A549 (cell line): ENCODE measurements at places on chromosomes 2 and 18.

DNA sequence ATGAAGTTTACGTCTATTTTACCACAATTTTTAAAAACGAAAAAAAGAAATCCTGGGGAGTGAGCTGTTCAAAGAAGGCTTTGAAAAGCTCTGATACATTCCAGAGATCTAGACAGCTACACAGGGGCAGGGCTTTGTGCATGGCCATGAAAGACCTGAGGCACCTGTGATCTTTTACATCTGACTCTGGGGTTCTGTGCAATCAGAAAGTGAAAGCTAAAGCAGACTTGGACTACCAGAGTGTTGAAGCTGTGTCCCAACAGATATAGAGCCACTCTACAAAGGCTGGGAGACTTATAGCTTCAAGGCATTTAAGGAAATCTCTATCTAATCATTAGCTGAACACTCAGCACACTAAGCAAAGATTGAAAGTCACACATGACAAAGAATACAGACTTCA is 34.1 kb downstream of the PARD6G start:
- DNase-seq, result no peak

DNA sequence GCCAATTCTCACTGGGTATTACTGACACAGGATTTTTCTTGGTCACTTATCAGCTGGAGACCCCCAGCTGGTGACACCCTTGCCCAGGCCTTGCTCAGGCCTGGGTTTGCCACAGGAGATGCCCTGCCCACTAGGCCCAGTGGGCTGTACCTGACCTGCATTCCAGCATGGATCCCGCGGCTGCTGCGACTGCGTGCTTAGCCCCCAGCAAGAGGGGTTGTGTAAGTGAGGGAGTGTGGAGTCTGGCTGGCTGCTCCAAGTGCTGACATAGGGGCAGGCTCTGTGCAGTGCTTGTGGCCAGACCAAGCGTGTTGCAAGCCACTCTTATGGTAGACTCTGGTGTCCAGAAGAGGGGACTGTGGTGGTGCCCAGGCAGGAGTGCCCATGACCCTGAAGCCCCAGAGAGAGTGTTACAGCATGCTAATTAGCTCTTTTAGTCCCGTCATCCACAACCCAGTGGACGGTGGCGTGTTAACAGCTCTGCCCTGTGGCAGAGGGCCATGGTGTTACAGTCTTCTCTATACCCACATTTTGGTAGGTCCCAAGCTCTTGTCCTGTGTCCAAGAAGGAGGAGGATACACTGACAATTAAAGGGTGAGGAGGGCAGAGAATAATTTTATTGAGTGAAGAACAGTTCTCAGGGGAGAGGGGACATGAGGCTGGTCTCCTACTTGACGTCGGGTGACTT is 491.7 kb upstream of the MEIS1 start:
- DNase-seq, result no peak

- no peak for DNase-seq
Observed at GRCh38 chr2:18630541-18630940, 41.2 kb upstream of the NT5C1B start.

DNA sequence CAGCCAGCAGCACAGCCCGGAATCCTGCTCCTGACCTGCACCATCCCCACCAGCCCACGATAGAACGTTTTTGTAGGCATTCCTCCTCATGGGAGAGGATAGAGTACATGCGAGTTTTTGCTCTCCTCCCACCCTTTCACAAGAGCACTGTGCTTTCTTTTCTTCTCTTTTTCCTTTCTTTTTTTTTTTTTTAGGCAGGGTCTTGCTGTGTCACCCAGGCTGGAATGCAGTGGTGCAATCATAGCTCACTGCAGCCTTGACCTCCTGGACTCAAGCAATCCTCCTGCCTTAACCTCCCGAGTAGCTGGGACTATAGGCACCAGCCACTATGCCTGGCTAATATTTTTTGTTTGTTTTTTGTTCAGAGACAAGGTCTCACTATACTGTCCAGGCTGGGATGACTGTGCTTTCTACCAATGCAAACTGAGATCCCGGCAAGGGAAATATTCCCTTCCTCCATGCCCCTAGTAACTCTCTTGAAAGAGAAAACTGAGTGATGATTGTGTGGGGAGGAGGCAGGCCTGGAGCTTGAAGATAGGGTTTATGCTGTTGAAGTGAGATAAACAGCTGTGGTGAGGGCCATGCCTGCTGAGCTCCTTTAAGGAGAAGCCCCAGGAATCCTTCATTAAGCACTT is 82.6 kb upstream of the TXNDC2 start:
- no peak for DNase-seq

DNA sequence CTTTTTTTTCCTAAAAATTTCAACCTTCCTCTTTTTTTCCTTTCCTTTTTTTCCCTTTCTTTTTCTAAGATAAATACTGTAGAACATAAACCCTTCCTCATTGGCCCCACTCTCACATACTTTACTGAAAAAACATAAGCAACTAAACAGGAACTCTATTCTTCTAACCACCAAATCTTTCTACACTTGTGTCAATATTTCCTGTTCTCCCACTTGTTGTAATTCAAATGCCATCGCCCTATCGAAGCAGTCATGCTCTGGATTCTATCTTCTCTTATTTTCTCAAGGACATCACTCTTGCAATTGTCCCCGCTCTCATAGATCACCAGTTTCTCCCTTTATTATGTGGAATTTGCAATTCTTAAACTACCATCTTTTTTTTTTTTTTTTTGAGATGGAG is 20.2 kb upstream of the SSB start:
- DNase-seq, result no peak

- no peak for DNase-seq
Observed at GRCh38 chr2:236165842-236166795, 2.1 kb downstream of the GBX2 start.

DNA sequence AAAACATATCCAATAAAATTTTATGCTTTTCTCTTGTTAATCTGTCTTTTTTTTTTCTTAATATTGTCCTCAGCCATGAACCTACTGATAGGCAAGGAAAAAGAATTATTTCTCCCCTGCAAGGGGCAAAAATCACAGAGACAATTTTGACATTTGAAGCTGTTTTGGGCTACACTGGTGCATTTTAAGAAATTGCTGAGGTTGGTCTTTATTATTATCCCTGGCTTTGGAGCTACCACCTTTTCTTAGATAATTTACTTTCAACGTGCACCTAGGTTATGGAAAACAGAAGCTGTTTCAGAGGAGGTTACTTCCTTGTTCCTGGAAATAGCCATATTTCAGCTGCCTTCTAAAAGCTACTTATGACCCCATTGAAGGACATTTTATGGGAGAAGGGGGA is 195.5 kb upstream of the KYNU start:
- DNase-seq, result no peak

GRCh38 chr2:219426534-219427136 is 8.0 kb upstream of the SPEG start:
- no peak for DNase-seq

- peak; percentile 55 for DNase-seq
Observed at GRCh38 chr2:156333951-156334495, 1.5 kb upstream of the NR4A2 start.

GRCh38 chr2:96856776-96857666 is 795 bp downstream of the ANKRD39 start:
- peak; percentile 43 for DNase-seq

GRCh38 chr2:108927936-108928659 is 60.9 kb downstream of the EDAR start:
- peak; percentile 64 for DNase-seq
